DMS153 (cell line): ENCODE measurements at places on chromosomes 3 and 15.

- DNase-seq = no peak
These were observed 66.2 kb downstream of the ST3GAL6 start for GRCh38 chr3:98829246-98829832.

- peak; percentile 95 for DNase-seq
These were observed 16.4 kb upstream of the PRR20G start for GRCh38 chr3:127304121-127304744.

- DNase-seq = no peak
These were observed 105.6 kb upstream of the DLG1 start for GRCh38 chr3:197404030-197404429.

DNA sequence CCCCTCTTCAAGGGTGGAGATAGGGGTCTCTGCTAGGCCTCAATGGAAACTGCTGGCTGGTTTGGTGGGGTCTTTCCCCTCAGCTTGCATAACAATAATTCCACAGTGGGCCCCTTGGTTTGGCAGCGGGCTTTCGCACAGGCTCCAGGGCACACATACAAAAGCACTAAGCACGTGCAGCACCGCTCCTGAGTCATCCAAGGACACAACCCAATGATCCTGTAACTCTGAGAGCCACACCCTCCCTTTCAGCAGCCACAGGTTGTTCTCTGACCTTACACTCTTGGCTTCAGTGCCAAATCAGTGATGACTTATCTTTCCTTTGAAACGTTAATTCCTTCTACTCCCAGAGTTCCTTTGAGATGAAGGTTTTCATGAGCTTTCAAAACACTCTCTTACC is 41.7 kb downstream of the DAPK2 start:
- DNase-seq = peak; percentile 5

DNA sequence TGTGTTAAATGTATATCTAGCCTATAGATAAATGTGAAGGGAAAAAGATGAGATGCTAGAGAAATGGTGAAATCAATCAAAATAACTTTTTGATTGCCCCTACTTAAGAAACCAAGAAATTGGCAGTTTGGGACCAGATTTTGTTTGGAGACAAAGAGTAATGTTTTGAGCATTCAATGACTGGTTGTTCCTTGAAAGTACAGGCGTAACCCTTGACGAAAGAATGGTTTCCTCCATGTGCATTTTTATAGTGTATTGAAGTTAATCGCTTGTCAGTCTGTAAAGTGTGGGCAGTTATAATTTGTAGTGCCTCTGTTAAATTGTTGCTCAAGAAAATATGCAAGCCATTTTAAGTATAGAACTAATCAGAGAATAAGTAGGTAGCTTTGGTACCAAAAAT is 1.2 kb downstream of the KIF23 start:
- no peak for DNase-seq

DNA sequence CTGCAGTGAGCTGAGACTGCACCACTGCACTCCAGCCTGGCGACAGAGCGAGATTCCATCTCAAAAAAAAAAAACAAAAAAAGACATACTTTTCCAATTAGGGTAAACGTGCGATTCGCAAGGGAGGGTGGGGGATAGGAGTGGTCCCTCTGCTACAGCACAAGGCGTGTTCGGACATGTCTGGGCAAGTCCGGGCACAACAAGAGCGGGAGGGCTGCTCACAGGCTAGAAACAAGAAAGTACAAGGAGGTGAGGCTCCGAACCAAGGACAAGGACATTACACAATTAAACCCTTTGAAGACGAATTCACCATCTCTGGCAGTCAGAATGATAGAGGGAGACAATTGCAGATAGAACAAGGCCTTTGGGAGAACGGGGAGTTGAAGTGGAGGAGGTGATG is 32.2 kb upstream of the BCL2A1 start:
- DNase-seq = no peak
